ENCODE measurements at places on chromosomes 16 and 17.

GRCh38 chr17:72413077-72414031 lies 292.5 kb downstream of the SOX9 start:
- DNase-seq: no peak

GRCh38 chr16:57601801-57602478 lies 26.5 kb upstream of the ADGRG1 start:
- no peak for DNase-seq

DNA sequence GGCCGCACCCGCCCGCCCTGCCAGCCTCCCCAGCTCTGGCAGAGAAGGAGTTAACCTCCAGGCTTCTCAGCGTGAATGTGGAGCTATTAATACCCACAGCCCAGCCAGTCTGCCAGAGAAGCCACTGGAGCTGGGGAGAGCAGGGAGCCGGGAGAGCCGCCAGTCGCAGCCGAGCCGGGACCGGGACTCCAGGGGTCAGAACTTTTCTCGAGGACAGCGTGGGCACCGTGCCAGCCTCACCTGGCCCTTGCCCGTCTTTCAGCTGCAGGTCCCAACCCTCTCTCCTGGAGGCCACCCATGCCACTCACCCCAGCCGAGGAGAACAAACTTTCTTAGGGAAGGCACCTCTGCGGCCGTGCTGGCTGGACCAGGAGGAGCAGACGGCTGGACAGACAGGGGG lies 33.8 kb upstream of the SBK1 start:
- no peak for DNase-seq

DNA sequence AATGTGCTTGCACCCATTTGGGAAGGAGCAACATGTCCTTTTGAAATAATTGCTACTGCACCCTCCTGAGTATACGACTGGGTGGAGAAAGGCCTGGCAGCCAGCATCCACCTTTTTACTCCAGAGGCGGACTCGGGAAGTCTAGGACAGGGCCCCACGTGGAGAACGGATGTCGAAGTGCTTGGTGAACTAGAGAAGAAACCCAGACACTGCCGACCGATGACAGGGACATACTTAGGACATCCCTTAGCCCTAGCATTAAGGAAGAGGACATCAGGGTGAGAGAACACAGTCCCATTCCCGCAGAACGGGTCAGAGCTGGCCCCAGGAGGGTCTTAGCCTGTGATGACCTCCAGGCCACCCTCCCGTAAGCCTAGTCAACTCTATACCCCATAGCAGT lies 3.8 kb downstream of the YBX2 start:
- no peak for DNase-seq

DNA sequence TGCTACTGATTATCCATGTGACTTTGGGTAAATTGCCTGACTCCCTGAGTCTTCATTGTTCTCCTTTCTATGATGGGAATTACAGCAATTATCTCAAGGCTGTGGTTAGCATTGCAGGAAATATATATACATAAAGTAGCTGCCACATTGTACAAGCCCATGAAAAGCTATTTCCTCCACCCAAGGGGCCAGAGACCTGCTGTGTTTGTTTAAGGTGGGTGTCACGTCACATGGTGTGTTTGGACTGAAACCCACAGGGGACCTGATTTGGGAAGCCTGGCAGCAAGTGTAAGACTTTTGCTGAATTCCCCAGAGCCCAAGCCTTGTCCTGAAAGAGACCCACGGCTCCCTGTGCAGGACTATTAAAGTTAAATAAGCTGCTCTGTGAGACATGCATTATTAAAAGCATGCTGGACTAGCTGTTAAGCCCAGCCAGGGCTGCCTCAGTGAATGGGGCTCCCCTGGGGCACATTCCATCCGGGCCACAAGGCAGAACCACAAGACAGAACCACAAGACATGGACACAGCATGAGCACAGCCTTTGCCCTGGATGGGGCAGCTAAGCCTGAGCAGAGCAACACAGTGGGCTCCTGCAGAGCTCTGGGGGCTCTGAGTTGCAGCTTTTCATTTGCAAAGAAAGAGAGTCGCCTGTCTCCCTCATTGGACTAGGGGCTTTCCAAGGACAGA lies 148.9 kb downstream of the SPACA3 start:
- no peak for DNase-seq

DNA sequence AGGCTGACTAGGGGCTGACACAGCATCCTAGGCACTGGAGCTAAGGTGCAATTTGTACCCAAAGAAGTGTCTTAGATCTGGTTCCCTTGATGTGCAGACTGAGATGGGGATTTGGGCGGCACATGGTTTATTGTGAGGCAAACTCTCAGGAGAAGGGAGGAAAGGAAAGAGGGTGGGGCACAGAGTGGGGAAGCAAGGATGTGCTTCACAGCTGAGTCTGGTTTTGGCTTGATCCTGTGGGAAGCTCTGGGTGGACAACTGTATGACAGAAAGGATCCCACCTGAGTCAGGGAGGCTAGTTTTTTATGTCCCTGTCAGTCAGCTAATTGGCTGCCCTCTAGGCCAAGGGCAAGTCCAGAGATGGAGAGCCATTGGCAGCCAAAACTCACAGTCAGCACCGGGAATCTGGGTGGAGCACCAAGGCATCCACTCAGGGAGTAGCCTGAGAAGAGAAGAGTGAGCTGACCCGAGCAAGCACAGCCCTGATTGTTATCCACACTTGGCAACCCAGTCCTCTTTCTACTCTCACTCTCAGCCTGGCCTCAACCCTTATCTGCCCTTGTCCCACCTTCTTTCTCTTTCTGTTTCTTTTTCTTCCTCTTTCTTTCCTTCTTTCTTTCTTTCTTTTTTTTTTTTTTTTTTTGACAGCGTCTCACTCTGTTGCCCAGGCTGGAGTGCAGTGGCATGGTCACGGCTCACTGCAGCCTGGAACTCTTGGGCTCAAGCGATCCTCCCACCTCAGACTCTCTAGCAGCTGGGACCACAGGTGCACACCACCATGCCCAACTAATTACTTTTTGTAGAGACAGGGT lies 12.0 kb downstream of the ARL4D start:
- no peak for DNase-seq
